Activated T-cell treated with anti-CD3 and anti-CD28 coated beads, Interleukin-2, amount 50 U/mL, for 24 hours (primary cell): ENCODE measurements at places on chromosomes 2 and 18.

DNA sequence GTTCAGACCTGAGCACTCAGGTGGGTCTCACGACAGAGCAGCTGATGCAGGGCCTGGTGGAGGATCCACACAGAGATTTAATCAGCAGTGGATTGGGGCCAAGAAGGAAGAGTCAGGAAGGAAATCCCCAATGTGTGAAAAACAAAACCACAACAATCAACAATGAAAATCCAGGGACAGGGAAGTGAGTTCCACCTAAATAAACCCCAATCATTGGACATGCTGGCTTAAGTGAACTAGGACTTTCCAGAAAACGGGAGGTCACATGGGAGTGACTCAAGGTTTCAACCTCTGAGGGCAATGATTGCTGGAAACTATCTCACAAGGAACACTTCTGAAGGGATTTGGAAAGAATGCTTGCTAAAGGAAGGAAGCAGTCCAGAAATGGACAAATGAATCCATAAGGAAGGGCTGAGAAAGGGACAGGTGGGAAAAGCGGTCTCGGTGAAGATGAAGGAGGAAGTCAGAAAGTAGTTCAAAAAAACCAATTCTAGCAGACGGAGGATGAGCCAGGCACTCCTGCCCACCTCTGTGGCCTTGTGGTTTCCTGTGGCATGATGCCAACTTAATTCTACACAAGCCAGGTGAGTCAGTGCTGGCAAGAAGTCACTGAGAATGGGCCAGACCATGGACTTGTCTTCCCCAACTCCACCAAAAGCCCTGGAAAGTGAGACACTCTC lies 15.4 kb upstream of the XDH start:
- DNase-seq: no peak

- peak; percentile 22 for DNase-seq
These were observed 19.1 kb downstream of the SERTAD2 start for GRCh38 chr2:64634345-64635267.

DNA sequence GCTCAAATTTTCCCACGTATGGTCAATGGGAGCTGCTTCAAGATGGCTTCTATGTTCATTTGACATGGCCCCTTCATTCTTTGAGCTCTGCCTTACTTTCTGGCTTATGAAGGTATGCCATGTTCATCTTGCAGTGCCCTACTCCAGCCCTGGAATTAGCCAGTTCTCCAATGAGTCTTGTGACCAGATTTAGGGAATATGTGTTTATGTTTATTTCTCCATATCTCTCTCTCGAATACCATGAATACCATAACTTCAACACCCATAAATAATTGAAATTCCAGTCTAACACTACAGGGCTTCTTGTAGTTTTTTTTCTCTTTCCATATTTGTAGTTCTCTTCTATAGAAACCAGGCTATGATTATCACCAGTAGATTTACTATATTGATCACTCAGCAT lies 39.7 kb downstream of the EPB41L5 start:
- no peak for DNase-seq

GRCh38 chr2:149420053-149420963 lies 89.9 kb downstream of the LYPD6 start:
- DNase-seq: no peak

GRCh38 chr2:44730593-44730992 lies 210.9 kb upstream of the SIX3 start:
- DNase-seq: no peak

GRCh38 chr2:149164827-149165226 lies 126.3 kb downstream of the LYPD6B start:
- DNase-seq: no peak

GRCh38 chr2:61952288-61952687 lies 46.8 kb downstream of the COMMD1 start:
- DNase-seq: no peak

GRCh38 chr2:45778720-45779171 lies 127.3 kb downstream of the PRKCE start:
- DNase-seq: peak; percentile 56

DNA sequence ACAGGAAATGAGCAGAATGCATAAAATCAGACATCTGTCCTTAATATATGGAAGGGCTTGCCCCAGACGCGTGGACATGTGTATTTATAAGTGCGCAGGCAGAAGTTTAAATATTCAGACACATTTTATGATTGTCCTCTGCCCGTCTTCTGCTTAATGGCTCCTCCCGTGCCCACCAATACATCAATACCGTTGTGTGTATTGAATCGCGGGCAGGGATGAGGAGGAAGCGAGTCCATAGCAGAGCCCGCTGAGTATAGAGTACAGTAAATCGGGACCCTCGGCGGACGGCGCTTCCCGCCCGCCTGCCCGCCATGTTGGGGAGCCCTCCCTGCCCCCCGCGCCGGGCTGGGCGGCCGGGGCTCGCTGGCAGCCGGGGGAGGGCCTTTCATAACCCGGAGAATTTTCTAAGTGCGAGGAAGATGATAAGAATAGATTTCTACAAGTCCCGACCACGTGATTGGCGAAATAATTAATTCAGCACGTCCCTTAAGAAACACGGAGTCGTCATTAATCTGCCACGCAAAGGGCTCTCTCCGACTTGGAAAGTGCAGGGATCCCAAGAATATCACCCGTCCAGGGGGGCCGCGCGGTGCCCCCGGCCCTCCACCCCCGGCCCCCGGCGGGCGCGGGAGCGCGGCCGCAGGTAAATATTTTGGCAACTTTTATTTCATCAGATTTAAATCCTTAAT lies at the start of gene HOXD3:
TSS of gene HOXD3 (plus strand) at position 501 of the 692 bp plus-strand sequence. CDS start 11,808 bp downstream, outside the sequence.
- DNase-seq: no peak

DNA sequence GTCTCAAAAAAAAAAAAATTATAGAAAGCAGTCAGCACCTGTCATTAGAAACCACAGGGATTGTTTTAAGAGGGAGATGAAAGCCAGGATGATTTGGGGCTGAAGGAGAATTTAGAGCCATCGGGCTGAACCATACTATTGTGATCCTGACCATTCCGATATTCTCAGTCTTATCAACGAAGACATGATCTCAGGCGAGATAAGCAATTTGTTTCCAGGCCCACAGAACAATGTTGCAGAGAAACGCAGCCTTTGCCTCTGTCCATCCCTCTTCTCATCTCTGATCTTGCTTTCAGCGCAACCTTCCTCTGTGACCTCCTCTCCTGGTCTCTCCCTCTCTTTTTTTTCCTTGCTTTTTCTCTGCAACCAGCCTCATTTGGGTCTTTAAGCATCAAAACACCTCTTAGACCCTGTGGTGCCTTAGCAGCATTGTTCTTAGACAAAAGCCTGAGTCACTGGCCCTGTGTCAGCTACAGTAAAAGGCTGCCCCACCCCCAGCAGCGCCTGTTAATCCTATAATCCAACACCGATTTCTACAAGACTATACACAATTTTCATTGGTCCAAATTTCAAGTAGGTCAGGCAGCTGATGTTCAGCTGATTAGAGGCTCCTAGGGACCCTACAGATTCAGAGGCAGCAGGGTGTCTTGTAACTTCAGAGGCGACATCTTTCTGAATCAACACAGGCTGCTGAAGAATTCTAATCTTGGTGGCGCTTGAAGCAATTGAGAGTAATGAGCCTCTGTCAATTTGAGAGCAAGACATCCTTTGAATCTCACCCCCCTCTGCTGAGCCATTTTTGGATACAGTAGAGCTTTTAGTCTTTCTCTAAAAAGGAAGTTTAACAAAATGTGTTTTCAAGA lies 206.0 kb downstream of the NCK2 start:
- no peak for DNase-seq
